ENCODE measurements at places on chromosomes 7 and 10.

GRCh38 chr10:92112462-92112861, 178.4 kb downstream of the CPEB3 start:
- no peak for DNase-seq

GRCh38 chr10:14309593-14309992, 21.1 kb downstream of the FRMD4A start:
- DNase-seq, result no peak

GRCh38 chr7:142956951-142957623, 5.1 kb downstream of the KEL start:
- DNase-seq, result no peak

- no peak for DNase-seq
These were observed 23.4 kb upstream of the C10orf67 start for GRCh38 chr10:23367896-23368595.

DNA sequence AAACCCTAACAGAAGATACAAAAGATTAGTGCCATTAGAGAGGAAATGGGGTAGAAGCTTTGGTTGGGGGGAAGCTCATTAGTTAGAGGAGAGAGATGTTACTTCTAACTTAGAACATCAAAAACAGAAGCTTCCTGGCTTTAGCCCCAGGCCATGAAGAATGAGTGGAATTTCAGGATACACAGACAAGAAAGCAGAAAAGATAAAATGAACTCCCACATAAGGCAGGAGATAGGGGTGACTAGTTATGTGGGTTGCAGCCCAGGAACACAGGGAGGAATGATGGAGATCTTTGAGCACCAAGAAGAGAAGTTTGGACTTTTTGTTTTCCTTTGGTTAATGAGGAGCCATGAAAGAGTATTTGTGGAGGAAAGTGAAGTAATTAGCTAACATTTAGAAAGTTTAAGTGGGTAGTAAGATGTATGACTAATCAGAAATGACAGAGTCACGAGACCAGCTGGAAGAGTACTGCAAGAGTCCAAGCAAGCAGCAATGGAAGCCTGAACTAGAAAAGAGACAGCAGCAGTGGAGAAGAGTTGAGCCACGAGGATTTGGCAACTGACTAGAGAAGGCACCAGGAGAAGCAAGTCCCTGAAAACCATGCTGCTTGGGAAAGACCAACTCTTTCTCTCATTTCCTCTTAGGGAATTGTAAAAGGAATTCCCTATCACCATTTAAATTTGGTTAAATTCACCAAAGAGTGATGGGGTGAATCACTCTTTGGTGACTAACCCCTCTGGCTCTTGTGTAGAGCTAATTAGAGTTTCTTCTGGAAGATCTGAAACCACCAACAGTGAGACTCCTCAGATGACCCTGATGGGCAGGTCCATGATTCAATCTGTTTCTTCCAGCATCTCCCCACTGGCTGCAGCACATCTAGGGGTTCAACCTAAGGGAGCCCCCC, 131.9 kb downstream of the KCNMA1 start:
- DNase-seq, result no peak

DNA sequence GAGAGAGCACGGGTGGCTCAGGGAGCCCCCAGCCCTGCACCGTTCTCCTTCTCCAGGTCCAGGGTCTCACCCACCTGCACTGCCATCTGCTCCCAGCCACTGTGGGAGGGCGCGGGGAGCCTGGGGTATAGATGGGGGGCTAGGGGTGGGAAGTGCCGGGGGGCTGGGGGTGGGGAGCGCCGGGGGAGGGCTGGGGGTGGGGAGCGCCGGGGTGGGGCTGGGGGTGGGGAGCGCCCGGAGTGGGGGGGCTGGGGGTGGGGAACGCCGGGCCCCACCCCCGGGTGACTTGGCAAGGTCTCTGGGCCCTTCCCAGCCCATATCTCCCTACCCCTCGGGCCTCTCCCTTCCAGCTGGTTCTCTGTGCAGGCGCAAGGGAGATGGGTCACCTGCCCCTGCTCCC, at the start of gene GRIFIN:
TSS of gene GRIFIN (minus strand) at position 101 of the 400 bp plus-strand sequence. CDS start at position 86, 15 bp downstream.
- DNase-seq, result no peak

GRCh38 chr7:44398953-44399574, 73.7 kb upstream of the CAMK2B start:
- no peak for DNase-seq

DNA sequence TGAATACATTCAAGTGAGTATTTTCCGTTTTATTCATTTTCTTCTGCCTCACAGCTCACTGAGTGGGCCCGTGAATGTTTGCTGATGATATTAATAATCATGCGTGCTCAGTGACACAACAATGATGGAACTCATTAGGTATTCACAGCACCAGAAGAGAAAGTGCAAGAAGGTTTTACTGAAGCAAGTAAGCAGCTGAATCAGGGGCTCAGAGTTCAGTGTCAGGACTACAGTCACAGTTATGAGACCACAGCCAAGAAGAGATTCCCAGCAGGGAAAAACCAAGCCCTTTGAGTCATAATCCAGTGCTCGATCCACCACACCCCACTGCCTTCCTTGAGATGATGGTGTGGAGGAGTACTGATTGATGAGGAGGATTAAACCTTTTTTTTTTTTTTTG, 247.4 kb downstream of the KIAA1217 start:
- DNase-seq, result no peak

DNA sequence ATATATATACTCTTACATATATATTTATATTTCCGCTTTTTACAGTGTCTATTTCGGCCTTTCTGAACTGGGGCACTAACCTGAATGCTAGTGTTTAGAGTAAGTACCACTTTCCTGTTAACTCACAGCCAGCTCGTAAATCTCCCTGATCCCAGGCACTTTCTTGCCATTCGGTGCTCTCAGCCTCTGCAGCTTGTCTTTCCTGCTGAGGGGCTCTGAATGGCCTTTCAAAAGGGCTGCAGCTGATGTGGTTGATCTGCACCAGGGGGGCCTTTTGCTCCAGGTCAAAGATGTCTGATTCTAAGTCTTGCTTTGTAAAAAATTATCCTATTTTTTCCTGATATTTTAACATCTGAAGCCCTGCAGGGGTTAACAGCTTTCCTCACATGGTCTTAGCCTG, 25.5 kb upstream of the HPS1 start:
- no peak for DNase-seq

GRCh38 chr7:4460597-4460996, 221.5 kb upstream of the FOXK1 start:
- no peak for DNase-seq

GRCh38 chr7:87427288-87427687, 48.2 kb downstream of the ABCB4 start:
- DNase-seq, result no peak

DNA sequence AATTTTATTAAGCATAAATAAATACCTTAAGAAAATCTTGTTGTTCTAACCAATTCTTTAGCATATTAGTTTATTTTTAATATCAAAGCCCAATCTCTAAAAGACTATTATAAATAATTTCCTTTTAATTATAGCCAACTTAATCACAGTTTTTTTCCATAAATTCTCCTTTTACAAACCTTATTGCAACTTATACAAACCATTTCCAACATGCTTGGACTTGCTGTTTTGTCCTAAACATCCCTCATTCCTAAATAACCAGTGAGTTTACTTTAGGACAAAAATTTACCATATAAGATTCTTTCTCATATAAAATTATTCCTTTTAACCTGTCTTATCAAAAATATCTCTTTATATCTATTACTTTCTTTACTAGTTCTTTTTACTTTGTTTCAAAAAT, 25.2 kb upstream of the LSM8 start:
- no peak for DNase-seq

DNA sequence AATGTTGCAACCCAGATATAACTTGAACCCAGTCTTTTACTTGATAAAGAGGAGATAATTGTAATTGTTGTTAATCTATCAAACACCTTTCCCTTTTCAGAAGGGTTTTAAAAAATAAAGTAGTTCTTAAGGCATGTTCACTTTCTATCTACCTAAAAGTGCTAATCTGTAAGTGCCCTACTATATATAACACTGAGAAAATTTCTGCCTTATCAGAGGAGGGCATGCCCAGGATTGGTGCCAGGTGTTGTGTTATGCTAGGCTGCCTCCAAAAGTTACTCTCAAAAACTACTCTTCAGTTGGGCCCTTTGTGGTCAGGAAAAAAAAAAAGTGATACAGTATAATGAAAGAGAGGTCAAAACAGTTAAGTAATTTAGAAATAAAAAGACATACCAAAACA, 36.3 kb downstream of the SMNDC1 start:
- DNase-seq, result no peak

DNA sequence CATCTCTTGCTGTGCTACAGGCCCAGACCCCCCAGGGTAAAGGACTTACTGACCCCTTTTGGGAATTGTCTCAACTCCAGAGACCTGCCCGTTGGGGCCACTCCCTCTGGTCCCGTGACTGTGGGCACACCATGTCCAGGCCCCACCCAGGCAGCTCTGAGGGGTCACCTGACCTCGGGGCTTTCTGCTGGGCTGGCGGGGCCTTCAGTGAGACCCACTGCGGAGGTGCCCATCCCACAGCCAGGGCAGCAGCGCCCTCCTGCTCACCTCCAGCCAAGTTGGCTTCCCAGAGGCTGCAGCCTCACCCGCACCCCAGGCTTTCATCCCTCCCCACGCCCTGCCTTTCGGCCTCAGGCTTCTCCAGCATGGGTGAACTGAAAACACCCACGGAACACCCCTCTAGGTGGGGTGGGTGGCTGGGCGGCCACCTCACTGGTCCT, 147.2 kb downstream of the DNAJB6 start:
- DNase-seq, result no peak

- DNase-seq, result no peak
These were observed 749.8 kb downstream of the TNS3 start for GRCh38 chr7:46832136-46832535.
